Amygdala (tissue), 56 donors: ENCODE measurements at places on chromosomes 12 and 14.

DNA sequence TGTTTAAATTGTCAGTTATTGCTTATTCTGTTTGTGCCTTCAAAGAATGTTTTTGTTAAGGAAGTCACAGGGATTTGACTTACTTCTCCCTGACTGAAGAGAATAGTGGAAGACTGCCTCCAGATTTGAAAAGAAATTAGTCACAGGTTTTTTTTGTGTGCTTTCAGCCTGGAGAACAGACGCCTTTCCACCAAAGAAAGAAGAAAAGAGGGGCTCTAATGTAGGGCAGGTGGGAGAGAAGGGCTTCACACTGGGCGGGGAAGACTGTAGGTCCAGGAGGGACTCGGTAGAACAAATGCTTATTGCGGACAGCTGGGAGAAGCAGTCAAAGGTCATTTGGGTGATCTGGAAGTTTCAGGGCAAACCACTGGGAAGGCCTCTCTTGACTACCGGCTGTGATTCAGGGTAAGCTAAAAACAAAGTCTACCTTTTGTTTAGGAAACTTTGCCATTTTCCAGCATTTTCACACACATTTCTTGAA is 76.8 kb downstream of the SAMD4A start:
- no peak for DNase-seq

GRCh38 chr14:104094709-104095425 is 9.4 kb downstream of the ASPG start:
- no peak for DNase-seq

GRCh38 chr14:70156592-70156991 is 32.2 kb downstream of the SLC8A3 start:
- DNase-seq: no peak

DNA sequence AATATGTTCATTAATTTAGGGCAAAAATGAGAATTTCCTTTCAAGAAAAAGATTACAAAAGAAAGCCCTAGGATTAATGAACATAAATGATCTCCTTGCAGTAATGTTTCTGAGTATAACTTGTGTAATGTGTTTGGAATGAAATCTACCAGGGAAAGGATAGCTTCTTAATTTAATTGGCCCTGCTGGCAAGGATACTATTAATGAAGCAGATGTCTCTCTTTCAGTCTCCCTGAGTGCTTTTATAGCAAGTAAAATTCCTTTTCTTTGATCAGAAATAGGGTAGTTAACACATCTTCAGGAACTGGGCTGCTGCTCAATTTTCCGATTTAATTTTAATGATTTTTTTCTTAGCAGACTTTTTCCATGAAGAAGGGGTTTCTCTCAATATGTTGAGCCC is 379.4 kb upstream of the PDE3A start:
- no peak for DNase-seq

DNA sequence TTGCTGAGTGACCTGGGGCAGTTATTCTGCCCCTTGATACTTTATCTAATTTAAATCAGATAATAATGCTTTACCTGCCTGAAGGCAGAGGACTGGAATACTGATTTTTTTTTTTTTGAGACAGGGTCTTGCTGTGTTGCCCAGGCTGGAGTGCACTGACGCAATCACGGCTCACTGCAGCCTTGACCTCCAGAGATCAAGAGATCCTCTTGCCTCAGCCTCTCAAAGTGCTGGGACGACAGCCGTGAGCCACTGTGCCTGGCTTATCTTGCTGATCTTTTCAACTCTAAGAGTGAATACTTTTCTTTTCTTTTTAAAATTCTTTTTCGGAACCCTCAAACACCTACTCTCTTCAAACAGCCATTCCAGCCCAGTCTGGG is 699 bp upstream of the B4GALNT3 start:
- no peak for DNase-seq

DNA sequence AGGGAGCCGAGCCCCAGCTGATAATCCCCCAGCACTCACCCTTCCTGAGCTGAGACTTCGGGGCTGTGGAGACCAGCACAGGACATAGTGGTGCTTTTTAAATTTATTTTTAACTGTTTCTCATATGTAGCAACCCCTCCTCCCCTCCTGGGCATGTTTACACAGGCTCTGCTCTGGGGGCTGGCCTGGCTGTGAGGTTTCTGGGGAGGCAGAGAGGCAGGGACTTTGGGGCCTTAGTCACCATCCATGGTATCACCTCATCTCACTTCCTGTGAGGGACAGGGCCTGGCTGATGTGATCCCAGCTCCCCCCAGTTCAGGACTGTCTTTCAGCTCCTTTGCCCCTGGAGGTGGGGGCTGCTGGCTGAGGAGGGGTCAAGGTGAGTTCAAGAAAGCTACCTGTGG is 20.4 kb downstream of the VASH1 start:
- DNase-seq: no peak

DNA sequence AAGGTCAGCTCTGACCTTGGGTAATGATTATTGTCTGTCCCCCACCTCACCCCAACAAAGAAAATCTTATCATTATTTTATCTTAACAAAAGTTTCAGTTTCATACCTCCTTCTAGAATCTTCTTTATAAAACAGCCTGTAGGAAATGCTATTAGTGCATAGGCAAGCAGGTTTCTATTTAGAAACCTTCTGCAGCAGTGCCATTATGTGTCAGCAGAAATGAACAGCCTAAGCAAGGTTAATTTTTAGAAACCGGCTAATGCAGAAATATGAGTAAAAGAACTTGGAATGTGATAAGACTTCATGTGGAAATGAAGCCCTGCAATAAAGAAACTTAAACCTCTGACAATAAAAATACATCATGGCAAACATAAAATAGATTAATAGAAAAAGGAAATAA is 814.4 kb downstream of the FSCB start:
- DNase-seq: no peak

- DNase-seq: no peak
Measured at GRCh38 chr12:56084958-56085543, 5.1 kb downstream of the ERBB3 start.

DNA sequence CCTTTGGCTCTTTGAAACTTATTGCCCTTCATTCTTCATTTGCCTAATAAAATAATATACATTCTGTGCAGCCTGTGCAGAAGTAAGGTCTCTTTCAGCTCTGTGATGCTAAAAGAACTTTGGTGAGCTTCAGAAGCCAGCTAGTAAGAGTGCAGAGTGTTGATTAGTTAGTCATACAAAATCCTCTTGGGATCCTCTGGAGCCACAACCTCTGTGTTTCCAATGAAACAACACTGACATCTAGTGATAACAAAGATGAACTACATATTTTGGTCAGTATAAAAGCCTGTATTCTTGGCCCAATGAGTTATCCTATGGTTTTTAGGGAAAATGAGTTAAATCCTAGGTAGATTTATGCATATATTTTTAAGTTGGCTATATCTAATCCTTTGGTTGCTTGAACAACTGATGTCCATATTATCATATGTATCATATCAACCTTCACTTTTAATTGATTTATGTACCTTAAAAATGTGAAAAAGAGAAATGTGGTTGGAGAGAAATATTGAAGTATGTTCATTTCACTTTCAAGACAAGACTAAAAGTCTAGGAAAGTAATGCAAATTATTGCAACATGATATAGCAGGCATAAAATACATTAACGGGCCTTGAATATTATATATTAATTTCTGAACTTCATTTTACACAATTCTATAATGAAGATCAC is 158.4 kb downstream of the KLHL28 start:
- DNase-seq: no peak
